T-cell (primary cell): ENCODE measurements at places on chromosomes 16 and 17.

DNA sequence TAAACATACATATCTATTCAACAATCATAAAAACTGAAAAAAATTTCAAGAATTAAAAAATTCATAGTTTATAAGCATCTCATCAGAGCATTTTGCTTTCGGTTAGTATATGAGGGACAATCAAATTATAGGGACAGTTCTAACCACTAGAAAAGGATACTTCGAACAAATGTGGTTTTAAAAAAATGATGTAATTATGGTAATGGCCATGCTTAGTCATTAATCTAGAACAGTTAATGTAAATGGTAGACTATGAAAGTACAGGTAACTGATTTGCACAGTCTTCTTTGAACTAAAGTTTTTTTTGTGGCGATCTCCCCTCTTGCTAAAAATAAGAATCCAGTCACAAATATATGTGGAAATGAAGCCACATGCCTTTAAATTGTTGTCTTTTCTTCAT, 63.5 kb upstream of the PHOSPHO1 start:
- no peak for DNase-seq

DNA sequence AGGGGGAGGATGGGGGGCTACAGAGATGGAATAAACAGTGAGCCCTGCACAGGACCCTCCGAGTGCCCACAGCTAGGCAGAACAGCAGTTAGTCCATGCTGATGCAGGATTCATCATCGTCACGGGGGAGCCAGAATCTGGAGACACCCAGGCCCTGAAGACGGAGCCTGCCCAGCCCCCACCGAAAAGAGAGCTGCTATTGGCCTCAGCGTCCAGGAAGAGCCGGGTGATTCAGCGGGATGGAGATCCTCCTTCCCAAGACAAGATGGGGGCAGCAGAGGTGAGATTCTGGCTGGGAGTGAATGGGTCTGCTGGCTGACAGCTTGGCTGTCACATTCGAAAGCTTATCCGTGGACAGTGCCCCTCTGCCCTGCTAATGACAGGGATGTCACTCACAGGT, 133.6 kb upstream of the CRHR1 start:
- DNase-seq = no peak

DNA sequence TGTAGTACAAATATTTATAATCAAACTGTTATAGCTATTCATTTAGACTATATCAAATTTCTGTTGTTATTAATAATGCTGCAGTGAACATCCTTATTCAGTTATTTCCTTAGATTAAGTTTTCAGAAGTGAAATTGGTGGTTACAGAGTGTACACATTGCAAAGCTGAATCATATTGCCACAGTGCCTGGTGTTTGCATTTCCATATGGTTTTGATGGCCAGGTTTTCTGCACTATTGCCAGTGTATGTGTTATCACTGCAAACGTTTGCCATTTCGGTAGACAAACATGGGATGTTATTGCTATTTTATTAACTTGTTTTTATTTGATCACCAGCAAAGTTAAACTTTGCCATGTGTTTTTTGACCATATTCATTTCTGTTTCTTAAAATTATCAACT, 259.4 kb downstream of the CDH13 start:
- no peak for DNase-seq

GRCh38 chr16:30184096-30184890, 891 bp downstream of the CORO1A start:
- peak; percentile 88 for DNase-seq

DNA sequence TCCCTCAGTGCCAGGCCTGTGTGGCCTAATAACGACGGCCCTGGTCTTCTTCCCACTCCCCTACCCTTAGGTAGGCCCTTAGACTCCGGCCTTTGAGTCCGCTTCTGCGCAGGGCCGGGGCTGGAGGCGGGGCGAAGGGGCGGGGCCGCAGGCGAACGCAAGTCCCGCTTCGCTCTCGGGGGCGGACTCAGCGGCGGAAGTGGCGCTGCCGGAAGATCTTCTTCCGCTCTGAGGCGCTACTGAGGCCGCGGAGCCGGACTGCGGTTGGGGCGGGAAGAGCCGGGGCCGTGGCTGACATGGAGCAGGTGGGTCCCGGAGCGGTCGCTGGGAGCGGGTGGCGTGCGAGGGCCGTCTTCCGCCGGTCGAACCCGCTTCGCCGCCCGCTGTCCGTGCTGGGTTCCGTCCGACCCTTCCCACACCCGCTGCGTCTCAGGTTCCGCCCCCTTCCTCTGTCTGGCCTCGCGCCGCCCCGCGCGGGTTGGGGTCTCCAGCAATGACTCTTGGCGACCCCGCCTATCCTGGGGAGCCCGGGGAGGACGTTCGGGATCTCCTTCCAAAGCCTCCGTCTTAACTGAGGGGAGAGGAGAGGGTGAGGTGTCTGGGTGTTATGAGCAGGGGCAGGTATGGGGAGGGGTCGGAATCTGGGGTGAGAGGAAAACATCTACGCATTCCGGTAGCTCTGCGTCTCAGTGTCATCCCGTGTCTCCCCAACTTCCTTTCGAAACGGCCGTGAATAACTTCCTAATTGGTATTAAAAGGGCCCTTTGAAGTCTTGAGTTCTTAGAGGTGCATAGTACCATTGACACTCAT, at the start of gene STARD3:
TSS of gene STARD3 (plus strand) at position 218 of the 810 bp plus-strand sequence. CDS start 16,388 bp downstream, outside the sequence.
- peak; percentile 81 for DNase-seq

- DNase-seq = no peak
These were observed 1.3 kb downstream of the RILP start for GRCh38 chr17:1648173-1648962.

DNA sequence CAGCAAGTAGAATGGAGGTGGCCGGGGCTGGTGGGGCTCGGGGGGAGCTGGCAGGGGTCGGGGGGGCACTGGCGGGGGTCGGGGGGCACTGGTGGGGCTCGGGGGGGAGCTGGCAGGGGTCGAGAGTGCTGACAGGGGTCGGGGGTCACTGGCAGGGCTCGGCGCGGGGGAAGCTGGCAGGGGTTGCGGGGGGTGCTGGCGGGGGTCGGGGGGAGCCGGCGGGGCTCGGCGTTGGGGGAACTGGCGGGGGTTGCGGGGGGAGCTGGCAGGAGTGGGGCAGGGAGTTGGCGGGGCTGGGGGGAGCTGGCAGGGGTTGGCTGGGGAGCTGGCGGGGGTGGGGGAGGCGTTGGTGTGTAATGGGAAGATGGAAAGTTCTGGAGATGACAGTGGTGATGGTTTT, 25.1 kb downstream of the CCDC57 start:
- no peak for DNase-seq

- no peak for DNase-seq
These were observed 200.8 kb upstream of the KCNJ16 start for GRCh38 chr17:69874175-69874670.

DNA sequence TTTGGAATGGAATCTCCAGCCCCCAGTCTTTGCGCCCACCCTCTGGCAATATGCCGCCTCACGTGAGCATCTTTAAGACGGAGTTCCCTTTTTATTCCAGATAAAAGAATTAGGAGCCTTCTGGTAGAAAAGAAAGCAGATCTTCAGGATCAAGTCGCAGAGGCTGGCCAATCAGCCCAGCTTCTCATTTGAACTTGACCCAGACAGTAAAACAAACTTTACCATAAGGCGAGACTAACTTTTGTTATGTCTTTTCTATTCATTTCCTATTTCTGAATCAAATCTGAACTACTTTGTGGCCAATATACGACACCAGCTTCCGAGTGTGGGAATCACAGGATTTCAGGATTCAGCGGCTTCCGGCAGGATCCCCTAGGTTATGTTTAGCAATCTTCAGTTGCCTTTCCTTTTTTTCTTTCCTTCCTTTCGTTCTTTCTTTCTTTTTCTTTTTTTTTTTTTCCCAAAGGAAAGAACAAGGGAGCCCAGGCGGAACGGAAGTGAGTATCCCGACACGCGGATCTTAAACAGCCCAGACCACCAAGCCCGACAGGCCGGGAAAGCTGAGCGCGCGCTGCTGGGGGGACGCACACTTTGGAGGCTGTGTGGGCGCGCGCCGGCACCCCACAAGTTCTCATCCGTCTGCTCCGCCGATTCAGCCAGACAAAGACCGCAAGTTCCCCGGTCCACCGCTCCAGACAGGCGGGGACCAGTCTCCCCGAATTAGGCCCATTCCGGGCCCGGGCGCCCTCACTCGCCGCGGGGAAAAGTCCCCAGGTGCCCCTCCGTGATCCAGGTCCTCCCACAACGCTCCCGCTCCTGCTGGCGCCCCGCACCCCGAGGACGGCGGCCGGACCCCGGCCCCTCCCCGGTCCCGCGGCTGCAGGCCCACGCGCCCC, 633 bp downstream of the TBC1D16 start:
- DNase-seq = peak; percentile 63

GRCh38 chr17:75173526-75173925, 9.2 kb downstream of the SUMO2 start:
- DNase-seq = no peak

GRCh38 chr17:78550464-78550863, 26.7 kb downstream of the DNAH17 start:
- no peak for DNase-seq

DNA sequence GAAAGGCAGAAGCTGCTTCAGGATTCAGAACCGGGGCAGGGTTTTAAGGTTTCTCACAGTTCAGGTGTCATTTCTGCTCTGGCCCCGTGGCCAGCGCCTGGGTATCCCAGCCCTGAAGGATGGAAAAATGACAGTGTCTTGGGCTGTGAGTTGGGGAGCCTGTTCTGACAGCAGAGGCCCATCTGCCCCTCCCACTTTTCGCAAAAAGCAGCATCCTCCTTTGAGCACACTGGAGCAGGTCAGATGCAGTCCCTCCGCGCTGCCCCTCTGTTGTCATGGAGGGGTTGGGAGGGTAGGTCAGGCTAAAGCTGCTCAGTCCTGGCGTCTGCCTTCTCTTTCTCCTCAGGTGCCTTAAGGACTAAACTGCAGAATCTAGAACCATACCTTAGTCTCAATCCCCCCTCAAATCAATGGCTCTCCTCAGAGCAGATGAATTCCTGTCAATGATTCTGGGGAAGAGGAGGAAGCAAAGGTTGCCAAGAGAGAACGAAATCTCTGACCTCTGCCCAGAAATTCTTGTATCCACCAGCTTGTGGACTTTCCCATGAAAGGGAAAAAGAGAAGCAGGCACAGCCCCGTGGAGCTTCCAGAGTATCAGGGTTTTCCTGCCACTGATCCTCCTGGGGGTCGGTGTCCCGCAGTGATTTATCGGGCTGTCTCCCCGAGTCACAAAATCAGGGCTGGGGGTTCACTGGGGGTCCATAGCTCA, 7.3 kb downstream of the NEUROD2 start:
- no peak for DNase-seq

- no peak for DNase-seq
These were observed 56.5 kb downstream of the COPRS start for GRCh38 chr17:31802502-31802901.

GRCh38 chr16:67481561-67482232, 740 bp upstream of the ATP6V0D1 start:
- DNase-seq = no peak

GRCh38 chr17:44308320-44308818, at the start of gene RUNDC3A:
Gene RUNDC3A, plus strand, starts transcription at chr17:44308601. Its CDS starts 232 bp downstream, at chr17:44308833.
- DNase-seq = peak; percentile 84

- DNase-seq = no peak
These were observed 11.5 kb downstream of the TRIM25 start for GRCh38 chr17:56902348-56902747.

DNA sequence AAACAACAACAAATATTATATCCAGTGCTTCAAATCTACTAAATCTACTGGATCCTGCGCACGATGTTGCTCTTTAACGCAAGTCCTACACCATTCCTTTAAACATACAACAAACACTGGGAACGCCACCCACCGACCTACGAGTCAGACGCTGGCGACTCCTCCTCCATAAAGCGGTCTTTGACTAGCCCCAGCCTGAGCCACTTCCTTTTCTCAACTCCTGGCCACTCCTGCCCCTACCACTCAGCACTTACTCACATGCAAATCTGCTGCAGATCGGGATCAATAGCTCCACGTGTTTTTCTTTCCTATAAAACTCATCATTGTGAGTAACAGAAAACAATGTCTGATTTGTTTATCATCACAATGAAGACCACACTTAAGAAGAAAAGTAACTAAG, 32.8 kb upstream of the MNT start:
- no peak for DNase-seq

- DNase-seq = no peak
These were observed 23.6 kb upstream of the USP22 start for GRCh38 chr17:21066394-21066793.

DNA sequence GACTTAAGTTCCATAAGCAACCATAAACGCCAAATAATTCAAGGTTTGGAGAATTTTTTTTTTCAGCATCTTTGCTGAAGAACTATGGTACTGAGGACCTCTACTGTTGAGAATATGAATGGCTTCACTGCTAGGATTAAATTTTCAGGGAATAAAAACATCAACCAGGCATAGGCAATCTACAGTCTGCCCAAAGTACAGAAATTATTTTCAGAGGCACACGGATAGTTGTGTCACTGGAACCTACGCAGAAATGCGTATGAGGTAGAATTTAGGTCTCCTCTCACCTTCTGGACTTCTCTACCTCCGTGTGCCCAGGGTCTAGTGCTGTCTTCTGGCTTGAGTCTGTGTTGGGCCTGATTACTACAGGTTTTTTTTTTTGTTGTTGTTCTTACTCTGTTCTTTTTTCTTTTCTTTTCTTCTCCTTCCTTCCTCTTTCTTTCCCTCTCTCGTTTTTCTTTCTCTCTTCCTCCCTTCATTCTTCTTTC, 39.7 kb downstream of the NACA2 start:
- DNase-seq = no peak

DNA sequence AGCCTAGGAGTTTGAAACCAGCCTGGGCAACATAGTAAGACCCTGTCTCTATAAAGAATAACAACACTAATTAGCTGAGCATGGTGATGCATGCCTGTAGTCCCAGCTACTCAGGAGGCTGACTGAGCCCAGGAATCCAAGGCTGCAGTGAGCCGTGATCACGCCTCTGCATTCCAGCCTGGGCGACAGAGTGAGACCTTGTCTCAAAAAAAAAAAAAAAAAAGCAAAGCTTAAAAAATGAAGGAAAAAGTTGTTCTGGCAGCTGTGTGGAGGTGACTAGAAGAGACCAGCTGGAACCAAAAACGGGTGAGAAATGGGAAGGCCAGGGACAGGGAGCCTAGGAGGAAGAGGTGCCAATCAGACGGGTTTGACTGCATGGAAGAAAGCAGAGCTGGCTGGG, 4.2 kb downstream of the BCL7C start:
- no peak for DNase-seq

GRCh38 chr17:27654136-27654535, 23.1 kb downstream of the LGALS9 start:
- DNase-seq = no peak
